GM23338 (cell line): ENCODE measurements at places on chromosomes 2 and 18.

- no peak for DNase-seq
Observed at GRCh38 chr2:20976527-20976926, 67.3 kb downstream of the APOB start.

DNA sequence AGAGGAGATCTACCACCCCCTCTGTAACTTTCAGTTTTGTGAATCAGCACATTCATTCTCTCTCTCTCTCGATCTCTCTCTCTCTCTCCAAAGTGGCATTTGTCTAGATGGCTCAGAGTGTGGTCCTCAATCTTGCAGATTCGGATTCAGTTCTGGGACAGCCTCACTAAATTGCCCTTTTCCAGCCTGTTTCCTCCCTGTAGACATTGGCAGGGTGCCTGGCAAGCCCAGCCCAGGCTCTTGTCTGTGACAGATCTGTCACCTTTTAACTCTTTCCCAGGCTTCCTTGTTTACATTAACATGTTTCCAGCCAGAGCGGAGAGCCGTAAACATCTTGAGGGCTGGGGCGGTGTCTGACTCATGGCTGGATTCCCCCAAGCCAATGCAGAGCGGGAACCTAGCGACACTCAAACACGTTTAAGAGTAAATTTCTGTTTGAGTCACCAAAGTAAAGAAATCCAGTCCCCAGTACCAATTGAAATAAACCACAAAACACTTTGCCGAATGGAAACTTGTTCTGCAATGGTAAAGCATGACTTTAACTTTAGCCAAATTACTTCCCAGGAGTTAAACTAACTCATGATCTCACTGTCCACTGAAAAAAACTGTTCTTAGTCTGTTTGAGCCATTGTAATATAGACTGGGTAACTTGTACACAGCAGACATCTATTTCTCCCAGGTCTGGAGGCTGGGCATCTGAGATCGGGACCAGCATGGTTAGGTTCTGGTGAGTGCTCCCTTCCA, 6.6 kb upstream of the CYP27C1 start:
- DNase-seq = no peak

DNA sequence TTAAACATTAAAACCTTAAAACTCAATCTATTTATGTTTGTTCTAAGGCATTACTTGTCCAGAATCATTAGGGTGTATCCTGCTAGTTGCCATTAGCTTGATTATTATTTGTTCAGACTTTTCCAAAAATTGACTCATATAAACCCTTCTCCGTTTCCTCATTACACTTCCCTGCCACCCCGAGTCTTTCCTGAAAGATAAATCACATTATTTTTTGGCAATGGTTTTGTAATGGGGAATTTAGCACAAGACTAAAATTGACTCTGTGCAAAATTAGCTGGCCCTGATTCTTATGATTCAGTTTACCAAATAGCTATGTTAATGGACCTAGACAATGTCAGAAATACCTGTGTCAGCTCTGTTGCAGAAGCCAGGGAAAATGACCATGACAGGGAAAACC, 112.2 kb upstream of the NT5C1B start:
- no peak for DNase-seq

GRCh38 chr2:10668402-10669012, 21.3 kb downstream of the NOL10 start:
- DNase-seq = peak; percentile 82

DNA sequence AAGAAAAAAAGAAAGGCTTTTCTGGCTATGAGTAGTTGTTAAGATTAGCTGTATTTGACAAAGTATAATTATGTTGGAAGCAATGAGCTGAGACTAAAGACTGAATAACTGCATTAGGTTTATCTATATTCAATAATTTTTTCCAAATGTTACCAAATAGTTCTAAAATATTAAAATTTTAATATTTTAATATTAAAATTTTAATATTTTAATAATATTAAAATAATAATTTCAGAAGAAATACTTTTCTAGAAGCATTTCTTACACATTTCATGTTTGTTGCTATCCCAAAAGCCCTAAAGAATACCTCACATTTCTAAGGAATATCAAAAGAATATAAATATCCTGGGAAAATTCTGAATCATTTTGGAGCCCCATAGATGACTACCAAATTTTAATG, 74.7 kb downstream of the LRP2 start:
- DNase-seq = no peak

GRCh38 chr18:48985161-48985560, 34.4 kb upstream of the SMAD7 start:
- no peak for DNase-seq

- DNase-seq = no peak
Observed at GRCh38 chr2:10433947-10434885, 13.9 kb downstream of the ODC1 start.

GRCh38 chr18:74436158-74436769, 20.8 kb downstream of the DIPK1C start:
- DNase-seq = peak; percentile 10

- peak; percentile 64 for DNase-seq
Observed at GRCh38 chr18:2655954-2656236, 369 bp downstream of the SMCHD1 start.

DNA sequence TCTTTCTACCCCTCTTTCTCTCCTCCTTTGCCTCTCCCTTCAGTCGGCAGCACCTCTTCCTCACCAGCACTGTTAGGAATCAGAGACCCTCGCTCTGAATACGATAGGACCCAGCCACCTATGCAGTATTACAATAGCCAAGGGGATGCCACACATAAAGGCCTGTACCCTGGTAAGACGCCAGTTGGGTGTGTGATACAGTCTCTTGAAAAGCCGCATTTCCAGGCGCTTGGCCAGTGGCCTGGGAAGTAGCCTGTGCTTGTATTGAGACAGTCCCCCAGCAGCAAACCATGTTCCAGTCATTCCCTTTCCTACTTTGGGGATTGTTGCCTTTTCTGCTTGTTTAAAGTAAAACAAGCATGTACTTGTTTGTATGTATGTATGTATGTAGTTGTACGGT, 118.4 kb upstream of the DAPL1 start:
- no peak for DNase-seq

DNA sequence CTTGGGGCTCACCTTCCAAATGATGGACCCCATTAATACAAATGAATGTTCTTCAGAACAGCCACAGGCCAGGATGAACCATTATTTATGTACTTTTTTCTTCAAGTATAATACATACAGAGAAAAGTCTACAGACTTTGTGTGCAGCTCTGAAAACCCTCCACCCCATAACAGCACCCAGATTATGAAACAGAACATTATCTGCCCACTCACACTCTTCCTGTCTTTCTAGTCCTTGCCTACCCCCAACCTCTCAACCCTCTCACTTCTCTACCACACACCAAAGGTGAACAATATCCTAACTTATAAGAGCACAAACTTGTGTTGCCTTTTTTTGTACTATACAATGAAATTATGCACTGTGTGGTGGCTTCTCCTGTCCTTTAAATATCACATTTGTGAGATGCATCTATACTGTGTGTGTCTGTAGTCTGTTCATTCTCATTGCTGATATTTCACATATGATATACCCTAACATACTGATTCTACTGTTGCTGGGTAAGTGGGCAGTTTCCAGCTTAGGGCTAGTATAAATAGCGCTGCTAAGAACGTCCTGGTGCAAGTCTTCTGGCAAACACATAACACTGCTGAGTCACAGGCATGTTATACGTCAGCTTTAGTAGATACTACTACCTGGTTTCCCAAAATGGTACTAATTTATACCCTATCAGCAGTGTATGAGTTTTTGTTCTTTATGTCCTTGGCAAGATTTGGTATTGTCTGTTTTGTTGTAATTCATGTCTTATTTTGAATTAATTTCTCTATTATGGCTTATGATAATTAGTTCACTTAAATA, 1.0 kb upstream of the NPHP1 start:
- DNase-seq = no peak
